NCI-H510A (cell line): ENCODE measurements at places on chromosomes 3 and 15.

- DNase-seq, result no peak
These were observed 567.3 kb upstream of the LMCD1 start for GRCh38 chr3:7934362-7934761.

DNA sequence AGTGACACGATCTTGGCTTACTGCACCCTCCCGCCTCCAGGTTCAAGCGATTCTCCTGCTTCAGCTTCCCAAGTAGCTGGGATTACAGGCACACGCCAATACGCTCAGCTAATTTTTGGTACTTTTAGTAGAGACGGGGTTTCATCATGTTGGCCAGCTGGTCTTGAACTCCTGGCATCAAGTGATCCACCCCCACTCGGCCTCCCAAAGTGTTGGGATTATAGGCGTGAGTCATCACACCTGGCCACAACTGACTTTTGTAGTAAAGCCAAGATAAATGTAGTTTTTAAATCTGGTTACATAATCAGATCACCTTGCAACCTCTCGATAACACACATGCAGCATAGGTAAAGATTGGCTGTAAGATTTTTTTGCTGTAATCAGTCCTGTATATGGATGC is 657.5 kb upstream of the DPPA4 start:
- no peak for DNase-seq

- no peak for DNase-seq
These were observed 101.2 kb downstream of the LPP start for GRCh38 chr3:188255190-188255589.

GRCh38 chr3:189455641-189456417 is 175.4 kb upstream of the TP63 start:
- no peak for DNase-seq

DNA sequence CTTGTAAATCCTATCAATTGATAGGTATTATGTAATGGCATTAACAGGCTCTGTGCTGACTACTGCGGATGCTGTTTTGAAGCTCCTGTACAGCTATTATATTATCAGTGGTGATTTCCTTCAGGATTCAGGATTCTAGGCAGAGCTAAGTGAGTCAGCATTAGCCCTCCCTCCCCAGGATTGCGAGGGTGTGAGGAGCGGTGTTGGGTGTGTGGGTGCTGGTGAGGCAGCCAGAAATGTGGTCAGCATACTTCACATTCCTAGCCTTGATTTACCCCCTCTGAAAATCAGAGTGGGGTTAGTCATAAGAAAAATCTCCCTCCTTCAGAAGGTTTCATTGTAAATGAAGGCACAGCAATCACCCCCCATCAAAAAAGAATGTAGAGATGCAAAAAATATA is 72.5 kb downstream of the SNTN start:
- DNase-seq, result no peak

GRCh38 chr3:83601704-83602103 is 1357.1 kb upstream of the CADM2 start:
- DNase-seq, result no peak

DNA sequence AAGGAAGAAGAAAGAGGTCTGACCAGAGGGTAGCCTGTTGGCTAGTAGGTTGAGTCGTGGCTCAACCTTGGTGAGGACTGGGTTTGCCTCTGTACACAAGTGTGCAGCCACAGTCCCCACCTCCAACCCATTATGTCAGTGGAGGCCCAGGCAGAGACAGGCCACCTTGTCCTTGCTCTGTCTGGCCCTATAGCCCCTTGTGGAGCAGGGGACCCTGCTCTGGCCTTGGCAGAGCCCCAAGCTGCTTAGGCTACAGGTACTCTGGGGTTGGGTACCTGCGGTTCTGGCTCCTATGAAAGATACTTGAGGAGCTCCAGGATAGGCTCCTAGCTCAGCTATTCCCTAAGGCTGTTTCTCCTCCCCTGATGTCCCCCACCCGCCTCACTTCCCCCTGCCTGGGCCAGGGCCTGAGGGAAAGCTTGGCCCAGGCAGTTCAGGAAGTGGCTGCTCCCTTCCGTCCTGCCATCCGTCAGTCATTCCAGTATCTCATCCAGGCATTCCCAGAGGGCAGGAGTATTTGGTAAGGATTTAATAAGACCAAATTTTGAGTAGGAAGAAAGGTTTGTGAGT is 44.0 kb downstream of the FGD5 start:
- no peak for DNase-seq

DNA sequence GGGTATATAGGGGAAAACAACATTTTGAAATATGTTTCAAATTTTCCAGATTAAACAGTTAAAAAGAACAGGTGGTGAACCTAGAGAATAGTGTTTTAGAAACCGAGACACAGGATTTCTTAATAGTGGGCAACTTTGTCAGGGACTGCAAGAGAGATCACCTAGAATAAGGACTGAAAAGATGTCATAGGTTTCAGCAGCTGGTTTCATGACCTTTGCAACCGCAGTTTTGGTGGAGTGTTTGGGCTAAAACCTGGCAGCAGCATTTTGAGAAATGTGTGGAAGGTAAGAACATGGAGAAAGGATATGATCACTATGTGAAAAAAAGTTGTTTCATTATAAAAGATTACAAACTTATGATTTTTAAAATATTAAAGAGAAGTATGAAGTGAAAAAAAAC is 34.9 kb downstream of the PRKCI start:
- DNase-seq, result no peak

DNA sequence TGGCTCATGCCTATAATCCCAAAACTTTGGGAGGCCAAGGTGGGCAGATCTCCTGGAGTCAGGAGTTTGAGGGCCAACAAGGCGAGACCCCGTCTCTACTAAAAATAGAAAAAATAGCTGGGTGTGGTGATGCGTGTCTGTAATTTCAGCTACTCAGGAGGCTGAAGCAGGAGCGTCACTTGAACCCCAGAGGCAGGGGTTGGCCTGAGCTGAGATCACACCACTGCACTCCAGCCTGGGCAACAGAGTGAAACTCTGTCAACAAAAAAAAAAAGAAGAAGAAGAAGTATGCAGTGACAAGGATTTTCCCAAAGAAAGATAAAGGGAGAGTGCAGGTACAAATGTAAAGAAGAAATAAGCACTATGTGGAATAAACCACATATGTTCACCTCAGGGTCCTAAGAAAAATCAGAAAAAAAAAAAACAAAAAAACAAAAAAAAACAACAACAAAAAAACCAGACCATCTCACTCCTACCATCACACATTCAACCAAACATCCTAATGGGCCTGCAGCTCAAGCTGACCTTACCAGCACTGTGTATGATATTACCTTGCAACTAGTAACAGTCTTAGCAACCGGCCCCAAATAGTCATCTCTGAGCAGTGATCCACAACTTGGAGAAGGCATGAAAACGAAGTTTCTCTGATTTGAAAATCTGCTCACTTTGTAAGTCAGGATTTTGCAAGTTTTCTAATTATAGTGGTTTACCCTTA is 296.7 kb upstream of the PROK2 start:
- no peak for DNase-seq

DNA sequence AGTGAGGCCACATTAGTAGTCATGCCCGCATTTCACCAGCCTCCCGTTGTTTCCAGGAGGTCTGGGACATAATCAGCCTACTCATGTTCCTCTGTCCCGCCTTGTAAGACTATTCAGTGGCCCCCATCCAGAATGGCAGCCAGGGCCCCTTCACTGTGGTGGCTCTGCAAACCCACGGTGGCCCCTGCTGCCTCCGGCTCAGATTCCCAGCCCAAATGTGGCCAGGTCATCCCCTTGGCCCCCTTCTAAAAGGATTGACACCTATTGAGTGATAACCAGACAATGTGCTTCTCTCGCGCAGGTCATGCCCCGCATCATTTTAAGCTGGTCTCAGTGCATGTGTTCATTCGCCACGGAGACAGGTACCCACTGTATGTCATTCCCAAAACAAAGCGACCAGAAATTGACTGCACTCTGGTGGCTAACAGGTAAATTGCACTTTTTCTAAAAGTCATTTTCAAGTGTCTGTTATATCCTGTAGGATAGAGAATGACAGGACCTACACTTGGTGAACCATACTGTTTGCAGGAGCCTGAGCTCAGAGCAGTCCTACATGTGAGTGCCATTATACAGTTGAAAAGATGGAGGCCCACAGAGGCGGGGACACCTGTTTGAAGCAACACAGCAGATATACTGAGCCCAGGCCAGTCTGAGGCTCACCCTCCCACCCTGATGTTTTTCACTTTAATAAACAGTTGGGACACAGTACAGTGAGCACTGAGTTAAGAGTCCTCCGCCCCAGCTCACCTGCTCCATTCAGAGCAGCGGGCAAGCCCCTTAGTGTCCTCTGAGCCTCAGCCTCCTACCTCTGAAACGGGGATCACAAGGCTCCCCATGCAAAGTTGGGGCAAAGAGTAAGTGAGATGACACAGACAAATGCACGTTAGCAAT is 47.7 kb downstream of the PXYLP1 start:
- no peak for DNase-seq

DNA sequence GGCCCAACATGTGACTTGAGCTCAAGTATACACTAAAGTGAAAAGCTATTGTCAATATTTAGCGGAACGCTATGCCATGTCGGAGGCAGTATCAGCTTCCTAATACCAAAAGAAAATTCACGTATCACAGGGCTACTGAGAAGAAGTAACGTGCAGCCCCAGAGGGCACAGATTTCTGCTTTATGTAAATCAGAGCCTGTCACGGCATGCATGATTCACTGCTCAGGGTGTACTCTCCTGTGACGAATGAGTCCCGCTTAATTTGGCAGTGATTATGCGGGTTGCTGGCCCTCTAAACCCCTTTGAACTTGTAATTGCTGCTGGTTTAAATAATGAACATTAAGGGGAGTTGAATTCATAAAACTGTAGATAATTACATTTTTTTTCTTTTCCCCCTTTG is 85.3 kb downstream of the MEIS2 start:
- no peak for DNase-seq

GRCh38 chr3:153029350-153029749 is 132.7 kb upstream of the RAP2B start:
- no peak for DNase-seq

DNA sequence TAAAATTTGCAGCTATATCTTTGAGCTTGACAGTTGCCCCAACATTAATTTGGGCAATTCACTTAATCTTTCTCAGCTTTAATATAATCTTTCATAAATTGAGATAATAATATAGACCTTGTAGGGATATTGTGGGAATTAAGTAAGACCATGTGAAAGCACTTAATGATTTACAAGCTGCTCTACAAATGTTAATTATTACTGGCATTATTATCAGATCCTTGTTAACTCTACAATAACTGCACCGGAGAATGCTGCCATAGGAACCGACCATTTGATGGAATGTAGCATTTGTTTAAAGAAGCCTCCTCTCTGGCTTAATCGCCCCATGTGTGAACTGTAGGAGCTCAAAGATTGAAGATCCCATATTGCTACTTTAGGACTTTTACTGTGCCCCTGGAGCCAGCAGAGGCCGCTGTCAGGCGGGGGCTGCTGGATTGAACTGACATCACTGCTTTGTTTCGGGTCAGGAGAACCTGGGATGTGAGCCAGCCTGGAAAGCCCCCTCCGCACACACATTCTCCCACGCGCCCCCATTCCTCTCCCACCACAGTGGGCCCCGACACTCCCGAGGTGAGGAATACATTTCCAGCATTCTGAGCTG is 154.2 kb upstream of the TNIK start:
- no peak for DNase-seq

GRCh38 chr3:14564741-14565140 is 24.6 kb upstream of the GRIP2 start:
- DNase-seq, result no peak

GRCh38 chr3:13011573-13012220 is 61.5 kb downstream of the IQSEC1 start:
- peak; percentile 56 for DNase-seq
